ENCODE measurements at places on chromosomes 6 and 20.

DNA sequence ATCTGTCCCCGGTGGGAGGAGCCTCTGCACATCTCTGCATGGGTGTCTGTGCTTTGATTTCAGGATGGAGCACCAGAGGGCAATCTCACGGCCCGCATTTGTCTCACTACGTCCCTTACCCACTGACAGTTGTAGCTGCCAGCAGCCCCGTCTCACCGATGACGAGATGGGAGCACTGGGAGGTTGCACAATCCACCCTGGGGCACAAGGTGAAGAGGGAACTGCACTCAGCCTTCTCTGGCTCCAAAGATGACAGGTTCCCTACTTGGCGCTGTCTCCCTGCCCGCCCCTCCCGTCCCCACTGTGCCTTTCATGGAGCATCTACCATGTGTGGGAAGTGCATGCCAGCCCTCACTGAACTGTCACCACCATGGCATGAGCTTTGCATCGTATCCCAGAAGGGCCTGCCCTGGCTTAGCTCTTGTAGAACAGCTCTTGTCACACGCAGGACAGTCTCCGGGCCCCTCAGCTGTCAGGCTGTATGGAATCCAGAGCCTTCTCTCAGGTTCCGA, 99.9 kb upstream of the PMEPA1 start:
- no peak for DNase-seq

DNA sequence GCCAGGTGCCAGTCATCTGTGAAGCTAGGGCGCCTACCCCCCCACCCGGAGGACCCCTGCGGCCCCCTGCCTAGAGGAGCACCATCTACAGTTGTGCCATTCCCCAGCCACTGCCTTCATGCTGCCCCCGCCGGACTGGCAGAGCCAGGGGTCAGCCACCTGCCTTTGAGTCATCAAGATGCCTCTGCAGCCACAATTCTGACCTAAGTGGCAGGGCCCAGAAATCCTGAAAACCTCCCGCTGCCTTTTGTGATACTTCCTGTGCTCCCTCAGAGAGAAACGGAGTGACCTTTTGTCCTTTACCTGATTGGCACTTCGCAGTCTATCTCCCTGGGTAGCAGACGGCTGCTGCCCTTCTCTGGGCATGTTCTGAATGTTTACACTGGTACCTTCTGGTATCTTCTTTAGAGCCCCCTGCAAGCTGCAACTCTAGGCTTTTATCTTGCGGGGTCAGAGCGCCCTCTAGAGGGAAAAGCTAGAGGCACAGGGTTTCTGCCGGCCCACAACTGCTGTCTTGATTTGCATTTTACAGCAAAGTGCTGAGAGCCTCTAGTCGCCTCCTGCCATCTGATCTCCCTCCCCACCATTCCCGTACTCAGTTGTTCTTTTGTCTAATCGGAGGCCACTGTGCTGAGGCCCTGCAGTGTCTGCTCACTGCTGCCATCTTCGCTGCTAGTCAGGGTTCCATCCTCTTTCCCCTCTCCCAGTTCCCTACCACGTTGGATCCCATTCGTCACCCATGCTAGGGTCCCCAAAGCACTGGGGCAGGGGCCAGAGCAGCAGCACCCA, 26.9 kb downstream of the SPATA2 start:
- DNase-seq, result peak; percentile 86

GRCh38 chr6:128256095-128256494, 264.3 kb downstream of the PTPRK start:
- DNase-seq, result no peak

DNA sequence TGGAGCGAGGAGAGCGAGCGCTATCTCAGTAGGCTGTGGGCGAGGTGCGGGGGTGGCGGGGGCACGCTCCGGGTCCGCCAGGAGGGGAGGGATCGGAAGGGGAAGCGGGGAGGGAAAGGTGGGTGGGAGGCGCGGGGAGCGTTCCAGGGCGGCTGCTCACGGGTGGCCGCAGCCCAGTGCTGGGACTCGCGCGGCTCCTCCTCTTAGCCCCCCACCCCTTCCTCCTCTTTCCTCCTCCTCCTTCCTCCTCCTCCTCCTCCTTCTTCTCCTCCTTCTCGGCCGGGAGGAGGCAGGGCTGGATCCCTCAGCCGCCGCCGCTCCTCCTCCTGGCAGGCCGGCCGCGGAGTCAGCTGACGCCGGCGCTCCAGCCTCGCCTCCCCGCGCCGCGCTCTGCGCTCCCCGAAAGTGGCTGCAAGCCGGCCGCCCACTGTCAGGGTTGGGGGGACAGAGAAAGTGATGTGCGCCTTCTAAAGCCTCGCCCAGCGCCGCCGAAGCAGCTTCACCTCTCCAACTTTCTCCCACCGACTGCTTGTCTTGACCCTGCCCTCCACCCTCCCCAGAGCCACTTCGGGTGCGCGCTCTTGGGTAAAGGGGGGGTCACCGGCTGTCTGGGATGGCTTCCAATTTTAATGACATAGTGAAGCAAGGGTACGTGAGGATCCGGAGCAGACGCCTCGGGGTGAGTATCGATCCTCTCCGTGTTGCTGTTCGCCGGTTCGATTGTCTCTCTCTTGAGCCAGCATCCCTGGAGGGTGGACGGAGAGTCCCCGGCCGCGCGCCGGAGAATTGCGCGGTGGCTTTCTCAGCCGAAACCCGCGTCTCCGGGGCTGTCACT, at the start of gene DOK5:
DOK5 (plus strand) TSS at position 260 of the 835 bp plus-strand sequence; CDS start at position 614, 354 bp downstream.
- peak; percentile 59 for DNase-seq

DNA sequence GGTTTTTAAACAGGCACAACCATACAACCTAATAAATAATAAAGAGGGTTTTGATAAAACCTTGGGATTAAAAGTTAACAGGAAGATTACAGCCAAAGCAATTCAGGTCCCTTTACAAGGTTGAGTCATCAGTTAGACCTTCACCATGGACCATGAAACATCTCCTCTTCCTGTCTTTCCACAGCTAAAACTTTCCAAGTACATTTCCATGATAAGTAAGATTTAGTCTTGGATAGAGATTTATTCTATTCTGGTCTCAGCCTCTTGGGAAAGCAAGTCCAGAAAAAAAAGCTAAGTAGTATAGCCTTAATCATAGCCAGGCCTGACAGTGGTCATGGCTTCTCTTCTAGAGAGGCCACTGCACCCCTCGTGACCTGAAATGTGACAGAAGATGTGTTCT, 2.9 kb upstream of the PRSS35 start:
- no peak for DNase-seq

DNA sequence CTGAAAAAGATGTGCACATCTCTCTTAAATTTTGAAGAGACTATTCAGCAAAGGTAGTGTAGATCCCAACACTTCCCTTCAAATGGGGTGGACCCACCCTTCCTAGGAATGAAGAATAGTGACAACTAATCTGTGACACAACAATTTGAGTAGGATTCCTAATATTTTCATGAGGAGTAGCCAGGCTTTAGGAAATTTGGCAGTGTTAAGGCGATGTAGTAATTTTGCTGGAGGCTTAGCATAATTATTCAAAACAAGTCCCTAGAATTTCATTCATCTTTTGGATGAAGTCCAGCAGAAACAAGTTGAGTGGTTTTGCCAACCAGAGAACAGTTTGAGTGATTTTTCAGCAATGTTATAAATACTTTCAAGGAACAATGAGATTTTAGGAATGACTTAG, 52.4 kb downstream of the ELOVL4 start:
- DNase-seq, result no peak

- no peak for DNase-seq
These were observed 291.3 kb downstream of the ALDH8A1 start for GRCh38 chr6:134658596-134658995.

Measured in amygdala (tissue), 56 donors.